ENCODE measurements at places on chromosomes 12 and 14.
A peak's percentile ranks its signal among the peaks of the same experiment; 100 is the strongest.

GRCh38 chr14:25350021-25350420, 300.1 kb upstream of the STXBP6 start:
- no peak for DNase-seq

DNA sequence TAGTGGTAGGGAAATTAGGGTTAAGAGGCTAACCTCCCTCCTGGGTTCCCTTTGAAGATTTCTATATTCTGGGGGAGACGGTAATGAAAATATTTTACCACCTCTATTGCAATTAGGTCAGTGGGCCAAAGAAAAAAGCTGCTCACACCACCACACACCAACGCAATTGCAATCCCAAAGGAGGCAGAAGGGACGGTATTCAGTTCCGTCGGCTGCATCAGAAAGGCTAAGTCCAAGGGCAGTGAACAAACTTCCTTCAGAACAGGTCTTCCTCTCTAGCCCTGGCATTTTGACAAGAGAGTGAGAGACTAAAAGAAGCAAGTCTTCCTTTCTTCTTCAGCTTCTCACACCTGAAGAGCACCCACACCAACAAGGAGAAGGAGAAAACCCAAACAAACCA, 51.2 kb downstream of the OTX2 start:
- DNase-seq = no peak

DNA sequence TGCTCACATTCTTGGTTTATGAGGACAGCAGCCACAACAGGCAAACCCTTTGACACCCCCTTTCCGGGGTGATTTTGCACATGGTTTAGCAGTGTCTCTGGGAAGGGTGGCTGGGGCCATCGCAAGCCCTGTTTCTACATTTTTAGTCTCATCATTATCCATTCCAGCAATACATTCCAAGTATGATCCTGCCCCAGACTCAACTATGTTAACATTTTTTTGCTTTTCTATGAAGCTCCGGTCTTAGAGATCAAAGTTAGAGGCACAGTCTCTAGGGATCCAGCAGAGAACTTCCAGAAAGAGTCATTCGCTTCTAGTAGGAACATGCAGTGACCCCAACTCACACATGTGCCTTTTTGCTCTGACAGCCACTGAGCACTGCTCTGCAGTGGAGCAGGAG, 130.9 kb downstream of the TBX5 start:
- no peak for DNase-seq

DNA sequence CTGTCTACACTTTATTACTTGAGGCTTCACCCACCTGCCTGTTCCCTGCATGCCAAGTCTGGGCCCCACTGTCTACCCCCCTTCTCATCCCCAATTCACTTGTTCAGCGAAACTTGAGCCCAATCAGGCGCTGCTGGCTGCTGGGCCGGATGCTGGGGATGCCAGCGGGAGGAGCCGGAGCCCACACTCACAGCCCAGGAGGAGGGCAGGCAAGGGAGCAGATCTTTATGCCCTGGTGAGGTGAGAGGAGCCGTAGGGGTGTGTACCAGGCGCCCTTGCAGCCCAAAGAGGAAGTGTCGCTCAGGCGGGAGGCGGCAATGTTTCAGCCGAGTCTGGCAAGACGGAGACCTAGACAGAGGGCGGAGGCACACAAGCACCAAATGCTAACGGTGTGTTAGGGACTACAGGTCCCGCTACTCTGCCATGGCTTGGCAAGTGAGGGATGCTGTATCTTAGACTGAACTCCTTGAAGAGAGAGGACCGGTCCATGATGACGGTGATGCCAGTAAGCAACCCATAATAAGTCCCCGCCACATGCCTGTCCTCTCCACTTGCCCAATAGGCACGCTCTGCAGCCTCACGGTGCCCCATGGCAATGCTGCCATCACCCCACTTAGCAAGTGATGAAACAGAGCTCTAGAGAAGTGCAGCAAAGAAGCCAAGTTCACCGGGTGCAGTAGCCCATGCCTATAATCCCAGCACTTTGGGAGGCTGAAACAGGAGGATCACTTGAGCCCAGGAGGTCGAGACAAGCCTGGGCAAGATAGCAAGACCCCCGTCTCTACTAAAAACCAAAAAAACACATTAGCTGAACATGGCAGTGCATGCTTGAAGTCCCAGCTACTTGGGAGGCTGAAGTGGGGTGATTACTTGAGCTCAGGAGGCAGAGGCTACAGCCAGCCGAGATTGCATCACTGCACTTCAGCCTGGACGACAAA, 41.6 kb downstream of the LRRC74A start:
- DNase-seq = no peak

DNA sequence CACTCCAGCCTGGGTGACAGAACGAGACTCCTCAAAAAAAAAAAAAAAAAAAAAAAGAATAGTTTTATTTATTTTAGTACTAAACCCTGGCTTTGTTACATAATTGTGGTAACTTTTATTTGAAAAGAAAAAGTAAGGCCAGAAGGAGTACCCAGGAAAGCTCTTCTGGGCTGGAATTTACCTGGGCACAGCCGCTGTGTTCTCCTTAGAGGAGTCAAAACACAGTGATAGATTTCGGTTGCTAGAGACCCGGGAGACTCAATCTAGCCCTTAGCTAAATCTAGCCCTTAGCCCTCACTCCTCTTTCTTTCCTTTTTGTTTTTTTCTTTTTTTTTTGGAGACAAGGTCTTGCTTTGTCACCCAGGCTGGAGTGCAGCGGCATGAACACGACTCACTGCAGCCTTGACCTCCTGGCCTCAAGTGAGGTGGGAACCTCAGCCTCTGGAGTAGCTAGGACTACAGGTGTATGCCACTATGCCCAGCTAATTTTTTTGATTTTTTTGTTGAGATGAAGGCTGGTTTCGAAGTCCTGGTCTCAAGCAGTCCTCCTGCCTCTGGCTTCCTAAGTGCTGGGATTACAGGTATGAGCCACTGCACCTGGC, 49.7 kb downstream of the SYNE2 start:
- no peak for DNase-seq

- DNase-seq = peak; percentile 63
Measured at GRCh38 chr12:109946505-109946904, 46.4 kb downstream of the TCHP start.

GRCh38 chr12:46383654-46384450, 11.3 kb upstream of the SLC38A2 start:
- DNase-seq = peak; percentile 97

- DNase-seq = no peak
Measured at GRCh38 chr12:69431591-69432222, 38.5 kb upstream of the FRS2 start.

GRCh38 chr12:50296554-50296953, 13.2 kb upstream of the LIMA1 start:
- DNase-seq = no peak

DNA sequence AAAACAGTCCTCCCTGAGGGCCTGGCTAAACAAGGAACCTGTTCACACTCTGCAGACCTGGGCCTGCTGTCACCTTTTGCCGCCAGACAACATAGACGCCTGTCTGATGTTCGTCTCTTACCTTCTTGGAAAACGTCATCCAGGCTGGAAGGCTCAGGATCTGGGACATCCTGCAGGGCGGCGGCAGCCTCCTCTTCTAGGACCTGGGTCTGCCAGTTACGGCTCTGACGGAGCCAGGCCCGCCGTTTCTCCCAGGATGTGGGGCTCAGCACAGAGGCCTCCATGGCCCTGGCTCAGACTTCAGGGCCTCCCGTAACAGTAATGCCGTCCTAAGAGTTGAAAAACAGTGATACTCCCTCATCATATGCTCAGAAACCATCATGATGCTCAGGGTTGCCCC, 10.3 kb downstream of the TESPA1 start:
- DNase-seq = no peak

DNA sequence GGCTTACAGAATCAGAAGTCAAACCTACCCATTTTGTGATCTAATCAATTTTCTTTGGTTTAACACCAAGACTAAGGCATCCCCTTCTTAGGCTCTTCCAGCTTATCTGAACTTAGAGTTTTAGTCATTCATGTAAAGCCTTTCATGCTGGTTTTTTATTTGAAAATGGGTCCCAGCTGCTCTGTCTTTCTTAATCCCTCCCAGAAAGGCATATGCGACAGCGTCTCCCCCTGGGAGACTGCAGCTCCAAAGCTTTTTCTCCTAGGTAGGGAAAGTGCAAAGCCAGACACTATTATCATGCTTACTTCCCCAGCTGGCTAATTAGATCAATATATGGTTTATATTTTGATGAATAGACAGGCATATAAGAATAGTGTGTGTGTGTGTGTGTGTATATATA, 96.6 kb upstream of the E2F7 start:
- no peak for DNase-seq

- peak; percentile 79 for DNase-seq
Measured at GRCh38 chr12:69284131-69284530, 44.8 kb downstream of the CPSF6 start.

DNA sequence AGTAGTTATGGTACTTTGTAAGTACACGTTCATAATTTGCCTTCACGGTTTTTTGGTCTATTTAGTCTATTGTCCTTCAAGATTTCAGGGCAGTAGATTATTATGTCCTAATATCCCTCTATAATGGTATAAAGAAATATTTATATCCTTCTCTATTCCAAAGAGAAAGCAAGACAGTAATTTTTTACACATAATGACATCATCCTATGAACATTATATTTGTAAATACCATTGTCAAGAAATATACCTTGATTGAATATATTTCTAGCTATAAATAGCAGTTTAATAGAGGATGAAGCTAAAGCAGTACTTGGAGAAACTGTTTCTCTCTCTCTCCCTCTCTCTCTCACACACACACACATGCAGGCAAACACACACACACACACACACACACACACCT, 77.0 kb downstream of the C12orf50 start:
- no peak for DNase-seq

Data from adipocyte (in vitro differentiated cells).